Activated CD4-positive, alpha-beta T cell treated with anti-CD3 and anti-CD28 coated beads for 24 hours (primary cell): ENCODE measurements at places on chromosomes 12 and 14.

DNA sequence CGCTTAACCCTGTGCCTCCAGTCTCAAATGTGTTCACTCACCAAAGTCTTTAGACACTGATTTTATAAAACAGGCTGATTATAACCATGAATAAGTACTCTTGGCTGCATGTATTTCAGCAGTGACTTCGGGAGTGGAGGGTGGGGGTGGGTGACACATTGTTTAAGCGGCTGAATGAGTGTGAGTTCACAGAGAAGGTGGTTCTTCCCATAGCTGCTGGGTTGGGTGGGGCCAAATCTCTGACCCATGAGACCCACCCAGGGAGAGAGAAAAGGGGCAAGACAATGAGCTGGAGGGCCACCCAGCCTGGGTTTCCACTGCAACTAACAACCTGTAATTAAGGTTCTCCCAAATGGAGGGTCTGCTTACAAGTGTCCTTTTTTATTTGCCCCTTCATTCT lies 96.4 kb downstream of the SYNE3 start:
- DNase-seq, result no peak

- no peak for DNase-seq
These were observed 27.5 kb upstream of the OR6J1 start for GRCh38 chr14:22671622-22672021.

GRCh38 chr14:92753250-92753649 lies 4.8 kb upstream of the LGMN start:
- DNase-seq, result no peak

GRCh38 chr14:68384335-68384734 lies 408.5 kb downstream of the ZFP36L1 start:
- DNase-seq, result no peak

DNA sequence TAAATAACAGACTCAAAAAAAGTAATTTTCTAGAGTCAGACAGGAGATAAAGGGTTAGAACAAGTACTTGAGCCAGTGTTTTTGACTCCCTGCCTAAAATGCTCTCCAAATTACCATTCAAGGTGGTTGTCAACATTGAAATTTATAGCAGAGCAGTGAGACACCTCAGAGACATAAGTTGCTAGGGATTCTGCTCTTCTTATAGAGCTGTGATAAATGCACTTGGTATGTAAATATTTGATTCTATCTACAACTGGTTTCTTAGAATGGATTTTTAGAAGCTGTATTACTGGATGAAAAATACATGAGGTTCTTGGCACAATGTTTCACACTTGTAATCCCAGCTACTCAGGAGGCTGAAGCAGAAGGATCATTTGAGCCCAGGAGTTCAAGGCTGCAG lies 83.9 kb upstream of the OSBPL8 start:
- DNase-seq, result no peak

- no peak for DNase-seq
These were observed 305.3 kb downstream of the MED13L start for GRCh38 chr12:115972241-115972640.

GRCh38 chr12:89875809-89876208 lies 167.2 kb upstream of the ATP2B1 start:
- no peak for DNase-seq

DNA sequence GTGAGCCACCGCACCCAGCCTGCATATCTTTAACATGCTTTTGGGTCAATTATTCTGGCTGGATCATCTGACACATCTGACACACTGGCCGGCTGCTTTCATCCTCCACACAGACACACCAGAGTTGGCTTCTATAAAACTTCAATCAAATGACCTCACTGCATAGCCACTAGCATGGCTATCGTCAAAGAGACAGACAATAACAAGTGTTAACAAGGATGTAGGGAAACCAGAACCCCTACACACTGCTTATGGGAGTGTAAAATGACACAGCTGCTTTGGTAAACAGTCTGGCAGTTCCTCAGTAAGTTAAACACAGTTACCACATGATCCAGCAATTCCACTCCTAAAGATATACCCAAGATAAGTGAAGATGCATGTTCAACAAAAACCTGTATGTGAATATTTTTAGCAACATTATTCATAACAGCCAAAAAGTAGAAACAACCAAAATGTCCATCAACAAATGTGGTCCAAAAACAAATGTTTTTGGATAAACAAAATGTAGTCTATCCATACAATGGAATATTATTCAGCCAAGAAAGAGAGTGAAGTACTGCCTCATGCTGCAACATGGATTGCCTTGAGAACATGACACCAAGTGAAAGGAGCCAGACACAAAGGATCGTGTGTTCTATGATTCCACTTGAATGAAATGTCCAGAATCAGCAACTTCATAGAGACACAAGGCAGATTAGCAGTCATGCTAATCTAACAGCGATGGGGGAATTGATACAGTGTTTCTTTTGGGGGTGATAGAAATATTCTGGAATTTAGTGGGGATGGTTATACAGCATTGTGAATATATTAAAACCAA lies 10.1 kb downstream of the KDM2B start:
- DNase-seq, result no peak

- no peak for DNase-seq
These were observed 485.4 kb upstream of the CCDC196 start for GRCh38 chr14:66000766-66001165.

- DNase-seq, result no peak
These were observed 99.2 kb downstream of the PIWIL1 start for GRCh38 chr12:130436741-130437501.

- DNase-seq, result no peak
These were observed 107.3 kb downstream of the PIK3C2G start for GRCh38 chr12:18368594-18368993.

GRCh38 chr14:53626761-53627160 lies 329.9 kb downstream of the BMP4 start:
- no peak for DNase-seq

- DNase-seq, result no peak
These were observed 151.7 kb upstream of the DDHD1 start for GRCh38 chr14:53304726-53305381.

DNA sequence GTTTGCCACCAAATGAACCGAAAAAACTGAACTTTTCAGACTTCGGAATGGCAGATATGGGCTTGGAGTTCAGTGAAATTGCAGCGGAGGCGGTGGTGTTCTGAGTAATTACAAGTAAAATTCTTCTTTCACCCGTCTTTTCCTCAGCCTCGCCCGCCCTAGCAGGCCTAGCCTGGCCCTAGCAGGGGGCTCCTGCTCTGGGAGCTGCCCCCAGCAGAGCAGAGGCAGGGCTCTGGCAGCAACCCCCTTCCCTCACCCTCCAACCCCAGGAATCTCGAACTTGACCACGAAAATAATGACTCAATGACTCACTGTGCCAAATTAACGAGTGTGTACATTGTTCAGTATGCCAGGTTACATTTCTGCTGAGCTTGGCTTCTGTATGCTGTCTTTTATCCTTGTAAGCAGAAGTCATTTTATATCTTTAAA lies 1.1 kb downstream of the PAPLN start:
- DNase-seq, result no peak

DNA sequence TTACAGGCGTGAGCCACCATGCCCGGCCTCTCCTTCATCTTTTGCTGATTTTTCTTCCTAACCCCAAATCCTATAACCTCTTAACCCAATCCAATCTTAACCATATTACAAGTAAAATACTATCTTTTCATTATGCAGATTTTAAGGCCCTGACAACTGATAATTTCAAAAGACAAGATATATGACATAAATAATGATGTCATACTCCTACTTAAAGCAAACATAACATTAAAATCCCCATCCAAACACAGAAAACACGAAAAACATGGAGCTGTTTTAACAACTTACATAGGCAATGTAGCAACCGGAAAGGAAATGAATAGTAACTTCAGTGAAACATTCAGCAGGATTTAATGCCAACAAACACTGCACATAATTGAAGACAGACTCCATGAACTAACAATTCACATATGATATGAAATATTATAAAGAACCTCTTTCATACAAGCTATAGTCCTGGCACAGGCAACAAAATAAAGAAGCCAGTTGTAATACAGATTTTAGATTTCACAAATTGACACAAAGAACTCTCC lies 21.5 kb downstream of the USP44 start:
- no peak for DNase-seq

DNA sequence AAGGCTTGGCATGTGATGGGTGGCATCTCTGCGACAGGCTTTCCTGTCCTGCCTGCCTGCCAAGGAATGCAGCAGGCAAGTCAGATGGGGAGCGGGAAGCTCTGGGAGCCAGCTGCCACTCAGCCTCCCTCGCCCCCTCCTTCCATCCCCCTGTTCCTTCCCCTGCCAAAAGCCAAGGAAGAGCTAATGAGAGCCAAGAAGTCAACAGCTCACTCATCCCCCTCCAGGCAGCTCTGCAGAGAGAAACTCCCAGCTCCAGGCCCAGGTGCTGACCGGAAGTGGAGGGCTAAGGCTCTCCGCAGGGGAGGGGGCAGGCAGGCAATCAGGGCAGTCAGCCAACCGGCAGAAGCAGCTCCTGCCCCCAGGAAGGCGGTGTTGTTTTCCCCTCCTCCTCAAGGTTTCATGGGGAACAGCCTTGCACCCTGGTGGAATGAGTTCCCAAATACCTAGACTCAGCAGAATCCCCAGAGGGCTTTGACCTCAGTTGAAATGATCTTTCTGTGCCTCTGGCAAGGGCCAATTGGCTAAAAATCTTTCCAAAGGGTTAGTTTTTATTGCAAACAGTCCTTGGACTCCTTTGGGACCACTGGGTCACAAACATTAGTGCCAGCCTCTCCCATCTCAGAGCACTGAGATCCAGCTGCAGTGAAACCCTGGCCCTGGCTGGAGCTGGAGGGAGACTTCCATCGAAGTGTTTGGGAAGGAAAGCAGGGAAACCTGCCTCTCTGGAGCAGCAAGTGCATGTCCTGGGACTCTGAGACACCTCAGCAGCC lies 349.1 kb downstream of the DPF3 start:
- no peak for DNase-seq

GRCh38 chr14:51922624-51923023 lies 62.2 kb downstream of the GNG2 start:
- no peak for DNase-seq

DNA sequence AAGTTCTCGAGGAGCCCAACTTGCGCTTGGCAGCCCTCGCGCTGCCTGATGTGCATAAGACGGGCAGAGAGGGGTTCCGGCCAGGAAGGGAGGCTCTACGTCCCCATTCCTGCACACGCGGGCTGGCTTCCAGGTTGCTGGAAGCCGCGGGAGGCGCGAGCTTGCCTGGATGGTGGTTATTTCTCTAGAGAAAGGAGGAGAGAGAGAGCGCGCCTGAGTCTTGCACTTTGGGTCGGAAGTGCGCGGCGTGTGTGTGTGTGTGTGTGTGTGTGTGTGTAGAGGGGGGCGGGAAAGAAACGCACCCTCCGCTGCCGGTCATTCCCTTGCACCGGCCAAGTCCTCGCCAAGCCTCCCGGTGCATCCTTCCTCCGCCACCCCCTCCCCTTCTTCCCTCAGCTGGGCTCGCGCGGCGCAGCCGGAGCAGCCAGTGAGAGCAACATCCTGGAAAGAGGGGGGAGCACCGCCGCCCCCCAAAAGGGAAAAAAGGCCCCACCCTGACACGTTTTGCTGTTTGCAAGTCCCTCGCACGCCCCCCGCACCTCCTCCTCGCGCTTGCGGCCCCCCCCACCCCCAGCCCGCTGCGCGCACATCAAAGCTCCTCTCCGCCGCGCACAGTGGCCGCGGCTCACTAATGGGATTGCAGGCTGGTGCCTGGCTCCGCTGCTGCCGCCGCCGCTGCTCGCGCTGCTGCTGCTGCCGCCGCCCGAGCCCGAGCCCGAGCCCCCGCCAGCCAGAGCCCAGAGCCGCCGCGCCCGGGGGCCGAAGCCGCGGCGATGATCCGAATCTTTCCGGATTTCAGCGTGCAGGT lies 4.4 kb upstream of the NPAS3 start:
- no peak for DNase-seq

DNA sequence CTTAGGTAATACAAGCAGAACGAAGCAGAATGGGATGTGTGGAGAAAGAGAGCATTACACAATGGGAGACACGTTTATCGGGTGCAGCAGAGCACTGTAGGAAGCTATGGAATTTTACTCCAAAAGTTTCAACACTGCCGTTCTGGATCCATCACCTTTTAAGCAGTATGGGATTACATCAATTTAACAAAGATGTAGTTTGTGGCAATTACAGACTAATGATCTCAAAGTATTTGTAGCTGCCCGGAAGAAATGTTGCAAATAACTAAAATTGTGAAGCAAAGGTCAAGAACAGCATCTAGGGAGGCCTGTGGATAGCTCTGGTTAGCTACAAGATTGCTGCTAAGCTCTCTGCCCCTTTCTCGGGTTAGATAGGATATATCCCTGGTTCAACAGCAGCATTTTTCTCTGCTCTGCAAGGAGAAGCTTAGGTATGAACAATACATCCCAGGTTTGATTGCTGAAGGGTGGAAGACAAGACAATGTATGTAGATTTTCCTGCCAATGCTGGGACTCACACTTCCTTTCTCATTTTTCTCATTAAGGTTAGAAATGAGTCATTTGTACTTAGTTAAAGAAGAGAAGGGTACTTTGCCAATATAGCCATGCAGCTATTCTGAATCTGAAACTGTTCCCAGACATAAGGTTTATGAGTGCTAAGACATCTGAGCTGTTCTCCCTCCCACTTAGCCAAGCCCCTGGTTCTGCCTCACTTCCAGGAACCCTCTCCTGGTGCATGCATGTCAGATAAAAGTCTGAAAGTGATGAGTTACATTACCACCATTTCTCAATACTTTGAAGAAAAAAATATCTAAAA lies 75.0 kb upstream of the HIF1A start:
- DNase-seq, result peak; percentile 28

DNA sequence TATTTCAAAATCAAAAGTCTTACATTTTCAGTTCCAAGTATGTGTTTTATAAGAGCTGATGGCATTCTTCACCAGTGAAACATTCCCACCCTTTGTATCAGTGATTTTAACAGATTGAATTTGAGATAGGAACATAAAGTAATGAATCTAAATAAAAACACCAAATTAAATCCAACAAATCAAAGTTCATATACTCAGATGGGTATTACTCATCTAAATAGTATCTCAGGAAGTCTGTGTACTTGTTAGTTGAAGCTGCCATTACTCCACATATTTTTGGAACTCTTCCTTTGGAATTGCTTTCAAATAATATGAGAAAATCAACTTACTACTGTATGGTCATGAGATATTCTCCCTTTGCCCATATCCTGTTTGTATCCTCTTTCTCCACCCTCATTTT lies 89.1 kb downstream of the MIA2 start:
- DNase-seq, result no peak

DNA sequence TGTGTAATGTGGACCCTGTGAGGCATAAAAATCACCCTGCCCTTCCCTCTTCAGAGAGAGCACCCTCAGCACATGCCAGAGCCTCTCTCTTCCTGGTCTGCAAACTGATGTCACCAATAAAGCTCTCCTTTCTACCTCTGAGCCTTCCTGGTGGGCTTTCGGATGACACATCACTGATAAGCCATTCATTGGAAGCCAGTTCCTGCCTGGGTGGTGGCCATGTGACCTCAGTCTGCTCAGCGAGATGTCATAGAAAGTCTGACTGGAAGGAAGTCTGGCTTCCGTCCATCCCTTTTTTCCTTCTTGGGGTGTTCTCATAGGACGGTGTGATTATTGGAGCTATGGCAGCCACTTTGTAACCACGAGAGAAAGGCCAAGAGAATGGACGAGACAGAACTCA lies 95.7 kb downstream of the PIWIL1 start:
- no peak for DNase-seq
